LoVo (cell line): ENCODE measurements at places on chromosomes 16 and 17.
A peak's percentile ranks its signal among the peaks of the same experiment; 100 is the strongest.

- DNase-seq, result no peak
Measured at GRCh38 chr17:78107976-78108725, 20.4 kb downstream of the TMC6 start.

- no peak for DNase-seq
Measured at GRCh38 chr16:23615805-23616204, 19.7 kb upstream of the NDUFAB1 start.

GRCh38 chr16:81755915-81756614 is 23.0 kb upstream of the PLCG2 start:
- DNase-seq, result no peak

DNA sequence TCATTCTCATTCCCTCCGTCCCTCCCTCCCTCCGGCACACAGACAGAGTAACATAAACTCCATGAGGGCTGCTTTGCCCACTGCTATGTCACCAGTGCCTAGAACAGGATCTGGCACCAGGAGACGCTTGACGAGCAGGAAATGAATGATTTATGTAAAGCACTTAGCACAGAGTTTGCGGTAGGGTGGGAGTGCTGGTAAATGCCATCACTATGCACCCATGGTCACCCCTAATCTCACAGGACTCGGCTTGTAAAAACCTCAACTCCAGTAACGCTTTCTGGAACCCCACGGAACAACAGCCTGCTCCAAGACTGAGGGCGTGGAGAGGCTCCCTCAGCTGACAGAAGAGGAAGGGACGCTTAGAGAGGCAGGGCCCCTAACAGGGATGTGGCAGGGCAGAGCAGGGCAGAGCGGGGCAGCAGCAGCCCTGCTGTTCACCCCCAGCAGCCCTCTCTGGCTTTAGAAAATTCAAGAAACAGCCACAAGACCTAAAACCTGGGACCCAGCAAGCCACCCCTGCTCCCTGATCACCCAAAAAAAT is 156.9 kb downstream of the C16orf78 start:
- DNase-seq, result no peak

GRCh38 chr16:84458606-84459532 is 45.6 kb downstream of the MEAK7 start:
- DNase-seq, result no peak

GRCh38 chr16:82241469-82242052 is 71.5 kb upstream of the MPHOSPH6 start:
- no peak for DNase-seq

DNA sequence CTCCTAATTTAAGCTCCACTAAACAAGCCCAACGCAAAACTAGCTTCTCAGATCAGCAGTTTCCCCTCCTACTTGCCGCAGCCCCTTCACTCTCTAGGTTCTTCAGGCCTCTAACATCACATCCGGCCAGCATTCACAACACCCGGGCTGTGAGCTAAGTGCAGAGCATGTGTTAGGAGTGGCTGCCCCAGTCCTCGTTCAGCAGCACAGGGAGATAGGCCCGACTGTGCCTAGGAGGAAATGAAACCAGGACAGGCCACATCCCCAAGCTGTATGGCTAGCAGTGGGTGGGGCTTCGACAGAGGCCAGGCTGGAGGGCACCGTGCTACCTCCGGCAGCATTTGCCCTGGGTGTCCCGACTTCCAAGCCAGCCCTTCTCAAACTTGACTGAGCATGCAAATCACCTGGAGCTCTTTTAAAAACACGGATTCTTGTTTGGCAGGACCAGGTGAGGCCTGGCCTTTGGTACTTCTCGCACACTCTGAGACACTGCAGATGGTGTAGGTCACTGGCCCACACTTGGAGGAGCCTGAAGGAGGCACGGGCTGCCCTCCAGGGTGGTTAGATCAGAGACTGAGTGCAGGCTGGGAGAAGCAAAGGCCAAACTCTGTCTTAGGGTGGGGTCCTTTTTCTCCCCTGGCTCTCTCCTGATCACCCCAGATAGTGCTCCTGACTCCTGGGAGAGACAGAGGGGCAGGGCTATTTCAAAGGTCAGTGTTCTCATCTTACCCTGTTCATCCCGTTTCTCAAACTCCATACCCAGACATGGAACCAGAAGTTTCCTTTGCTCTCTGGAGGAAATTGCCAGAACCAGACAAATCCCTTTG is 202.0 kb downstream of the C16orf78 start:
- no peak for DNase-seq

DNA sequence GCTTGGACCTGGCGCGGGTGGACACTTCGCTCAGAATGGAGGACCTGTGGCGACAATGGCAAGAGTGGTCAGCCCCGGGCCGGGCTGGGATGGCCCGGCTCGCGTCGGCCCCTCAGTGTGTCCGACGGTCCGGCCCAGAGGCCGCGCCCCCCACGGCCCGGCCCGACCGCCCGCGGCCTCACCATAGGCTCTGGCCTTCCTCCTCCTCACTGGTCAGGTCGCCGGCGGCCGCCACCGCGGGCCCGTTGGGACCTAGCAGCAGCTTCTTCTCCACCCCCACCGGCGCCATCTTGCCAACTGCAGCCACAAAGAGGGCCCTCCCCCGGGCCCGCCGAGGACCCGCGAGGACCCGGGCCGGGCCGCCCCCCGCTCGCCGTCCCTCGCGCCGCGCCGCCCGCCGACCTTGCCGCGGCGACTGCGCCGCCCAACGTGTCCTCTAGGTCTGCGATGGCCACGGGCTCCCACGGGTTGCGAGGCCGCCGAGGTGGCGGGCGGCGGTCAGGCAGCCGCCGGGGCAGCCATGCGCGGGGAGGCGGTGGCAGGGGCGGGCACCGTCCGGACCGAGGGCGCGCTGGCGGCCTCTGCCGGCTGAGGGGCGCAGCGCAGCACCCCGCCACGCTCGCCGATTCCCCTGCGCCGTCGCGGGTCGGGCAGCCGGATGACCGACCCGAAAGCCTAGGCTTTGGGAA is at the start of gene DYNC1LI2:
Gene DYNC1LI2, minus strand, starts transcription at position 307 of the 689 bp plus-strand sequence. Its CDS starts 18 bp downstream, at position 289.
- peak; percentile 85 for DNase-seq

GRCh38 chr16:64532691-64533090 is 589.2 kb downstream of the CDH11 start:
- DNase-seq, result no peak

DNA sequence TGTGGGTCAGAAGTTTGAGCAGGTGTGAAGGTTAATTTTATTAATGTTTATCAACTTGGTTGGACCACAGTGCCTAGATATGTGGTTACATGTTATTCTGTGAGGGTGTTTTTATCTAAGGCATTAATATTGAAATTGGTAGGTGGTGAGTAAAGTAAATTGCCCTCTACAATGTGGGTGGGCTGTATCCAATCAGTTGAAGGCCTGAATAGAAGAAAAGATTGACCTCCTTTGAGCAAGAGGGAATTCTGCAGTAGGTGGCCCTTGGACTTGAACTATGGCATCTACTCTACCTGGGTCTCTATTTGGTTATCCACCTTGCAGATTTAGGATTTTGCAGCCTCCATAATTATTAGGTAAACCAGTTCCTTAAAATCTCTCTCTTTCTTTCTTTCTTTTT is 356.8 kb upstream of the EEF2KMT start:
- DNase-seq, result no peak

DNA sequence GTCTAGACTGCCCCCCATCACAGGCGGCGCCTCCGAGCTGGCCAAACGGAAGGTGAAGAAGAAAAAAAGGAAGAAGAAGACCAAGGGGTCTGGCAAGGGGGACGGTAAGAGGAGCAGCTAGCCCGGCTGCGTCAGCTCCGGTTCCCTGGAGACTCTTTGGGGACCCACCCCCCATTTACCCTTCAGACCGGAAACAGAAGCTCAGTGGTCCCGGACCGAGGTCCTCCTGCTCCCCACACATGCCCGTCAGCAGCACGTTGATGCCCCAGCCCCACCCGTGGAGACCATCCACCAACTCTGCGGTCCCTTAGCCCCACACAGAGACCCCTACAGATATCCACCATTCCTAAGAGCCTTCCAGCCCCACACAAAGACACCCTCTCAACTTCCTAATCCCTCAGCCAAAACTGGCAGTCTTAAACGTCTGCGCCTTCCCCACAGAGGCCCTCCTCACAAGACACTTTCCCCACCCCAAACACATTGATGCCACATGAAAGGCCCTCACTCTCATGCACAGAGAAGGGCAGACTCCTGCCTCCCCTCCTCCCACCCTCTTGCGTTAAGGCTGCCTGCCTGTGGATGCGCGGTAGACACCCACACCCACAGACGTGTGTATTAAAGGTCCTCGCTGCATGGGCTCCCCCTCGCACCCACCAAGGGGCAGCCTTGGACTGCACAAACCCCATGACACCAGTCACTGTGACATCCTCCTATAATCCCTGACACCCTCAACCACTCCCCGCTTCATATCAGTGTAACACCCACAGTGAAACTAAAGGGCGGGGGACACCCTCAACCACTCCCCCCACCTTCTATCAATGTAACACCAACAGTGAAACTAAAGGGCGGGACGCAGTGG is 58.2 kb upstream of the RPH3AL start:
- peak; percentile 2 for DNase-seq

- DNase-seq, result no peak
Measured at GRCh38 chr17:13584701-13585080, 17.0 kb downstream of the HS3ST3A1 start.

DNA sequence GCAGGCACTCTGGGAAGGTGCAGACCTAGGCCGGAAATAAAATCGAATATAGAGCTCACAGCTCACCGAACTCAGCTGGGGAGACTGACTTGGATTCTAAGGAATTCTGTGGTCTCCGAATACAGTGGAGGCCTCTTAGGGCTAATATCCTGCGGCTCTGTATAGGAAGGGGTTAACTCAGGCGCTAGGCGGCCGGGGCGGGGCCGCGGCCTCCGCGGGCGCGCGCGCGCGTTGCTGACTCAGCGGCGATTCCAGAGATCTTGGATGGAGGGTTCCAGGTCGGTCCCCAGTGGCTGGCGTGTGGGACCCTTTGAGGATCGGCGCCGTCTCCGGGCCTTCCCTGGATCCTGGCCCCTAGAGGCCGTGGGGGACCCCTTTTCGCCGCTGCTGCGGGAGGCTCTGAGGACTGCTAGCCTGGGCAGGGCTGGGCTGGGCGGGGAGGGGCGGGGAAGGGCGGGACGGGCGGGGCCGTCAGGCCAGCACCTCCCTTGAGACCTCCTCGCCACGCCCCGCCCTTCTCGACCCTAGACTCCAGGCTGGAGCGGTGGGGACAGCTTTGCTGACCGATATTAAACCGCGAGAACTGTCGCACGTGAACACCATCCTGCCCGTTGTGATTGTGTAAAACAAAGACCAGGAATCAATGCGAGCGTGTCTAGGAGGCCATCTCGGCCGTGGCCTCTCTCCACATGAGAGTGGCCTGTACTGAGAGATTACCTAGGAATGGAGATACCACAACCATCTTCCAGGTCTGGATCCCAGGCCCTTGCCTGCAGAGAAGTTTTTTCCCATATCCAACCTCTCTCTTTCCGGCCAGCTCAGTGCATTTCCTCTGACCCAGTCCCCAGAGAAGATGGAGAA is 1.4 kb upstream of the PLEKHH3 start:
- DNase-seq, result peak; percentile 85

GRCh38 chr16:47876511-47876910 is 279.3 kb downstream of the ABCC12 start:
- no peak for DNase-seq

DNA sequence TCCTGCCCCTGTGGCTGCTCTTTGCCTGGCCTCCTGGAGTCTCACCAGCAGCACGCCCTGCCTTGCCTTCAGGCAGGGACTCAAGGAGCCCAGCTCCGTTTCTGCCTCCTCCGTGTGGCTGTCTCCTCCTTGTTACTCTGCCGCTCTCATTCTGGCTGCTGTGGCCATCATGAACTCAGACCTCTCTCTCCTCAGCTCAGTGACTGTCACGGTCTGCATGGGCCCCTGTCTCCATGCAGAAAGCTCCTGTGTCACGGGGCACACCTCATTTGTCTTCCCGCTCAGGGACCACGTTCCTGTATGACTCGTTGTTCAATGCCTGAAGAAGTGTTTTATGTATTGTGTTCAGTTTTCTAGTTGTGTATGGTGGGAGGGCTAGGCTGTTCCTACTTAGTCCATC is 25.3 kb downstream of the RPTOR start:
- DNase-seq, result no peak

- no peak for DNase-seq
Measured at GRCh38 chr16:64919929-64920607, 201.8 kb downstream of the CDH11 start.

- DNase-seq, result no peak
Measured at GRCh38 chr17:1484676-1485422, 7.6 kb downstream of the MYO1C start.

DNA sequence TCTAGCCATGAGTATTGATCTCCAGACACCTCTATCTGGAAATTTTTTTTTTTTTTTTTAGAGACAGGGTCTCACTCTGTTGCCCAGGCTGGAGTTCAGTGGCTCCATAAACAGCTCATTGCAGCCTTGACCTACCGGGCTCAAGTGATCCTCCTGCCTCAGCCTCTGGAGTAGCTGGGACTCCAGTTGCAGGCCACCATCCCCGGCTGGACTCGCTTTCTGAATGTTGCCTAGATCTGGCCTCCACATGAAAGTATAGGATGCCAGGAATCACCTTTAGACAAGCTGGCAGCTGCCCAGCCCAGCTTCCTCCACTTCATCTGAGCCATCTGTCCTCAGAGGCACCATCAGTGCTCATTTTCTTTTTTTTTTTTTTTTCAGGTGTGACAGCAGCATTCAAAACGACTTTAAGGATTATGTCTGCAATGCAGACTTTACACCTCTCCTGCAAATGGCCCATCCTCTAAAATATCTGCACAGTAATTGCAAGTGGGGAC is 6.4 kb upstream of the PRR14 start:
- no peak for DNase-seq

DNA sequence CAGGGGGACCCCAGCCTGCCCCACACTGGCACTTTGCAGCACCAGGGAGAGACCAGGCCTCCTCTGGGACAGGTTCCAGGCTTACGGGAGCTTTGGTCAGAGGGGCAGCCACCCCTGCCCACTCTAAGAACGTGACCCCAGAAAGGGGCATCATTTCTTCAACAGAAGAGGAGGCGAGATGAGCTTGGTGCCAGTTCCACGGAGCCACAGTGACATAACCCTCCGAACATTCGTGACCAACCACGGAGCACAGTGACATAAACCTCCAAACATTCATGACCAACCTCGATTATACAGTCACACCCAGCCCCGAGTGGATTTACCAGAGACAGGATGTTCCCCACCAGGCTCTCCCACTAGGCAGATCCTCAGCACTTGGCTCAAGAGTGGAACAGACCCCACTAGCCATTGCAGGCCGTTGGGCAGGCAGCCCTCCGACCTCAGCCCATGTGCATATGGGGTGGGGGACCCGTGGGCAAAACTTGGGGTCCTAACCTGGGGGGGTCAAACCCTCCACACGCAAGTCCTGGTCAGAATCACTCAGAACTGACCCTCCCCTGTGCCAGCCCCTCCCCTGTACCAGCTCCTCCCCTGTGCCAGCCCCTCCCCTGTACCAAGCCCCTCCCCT is 112.9 kb downstream of the METRNL start:
- no peak for DNase-seq
